ENCODE measurements at places on chromosomes 12 and 14.

DNA sequence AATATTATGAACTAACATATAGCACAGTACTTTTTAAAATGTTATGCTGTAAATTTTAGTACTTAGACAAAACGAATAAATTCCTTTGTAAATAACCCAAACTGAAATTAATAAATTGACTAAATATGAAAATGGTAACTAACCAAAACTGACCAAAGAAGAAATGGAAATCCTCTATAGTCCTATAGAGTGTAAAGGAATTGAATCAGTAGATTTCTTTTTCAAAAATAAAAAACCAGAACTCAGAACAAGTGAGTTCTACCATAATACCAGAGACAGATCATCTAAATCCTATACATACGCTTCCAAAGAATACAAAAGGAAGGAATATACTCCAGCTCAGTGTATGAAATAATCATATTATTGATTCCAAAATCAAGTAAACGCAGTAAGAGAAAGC, 39.8 kb downstream of the TMPRSS12 start:
- no peak for DNase-seq

GRCh38 chr14:54549862-54550261, 17.1 kb upstream of the SAMD4A start:
- no peak for DNase-seq

DNA sequence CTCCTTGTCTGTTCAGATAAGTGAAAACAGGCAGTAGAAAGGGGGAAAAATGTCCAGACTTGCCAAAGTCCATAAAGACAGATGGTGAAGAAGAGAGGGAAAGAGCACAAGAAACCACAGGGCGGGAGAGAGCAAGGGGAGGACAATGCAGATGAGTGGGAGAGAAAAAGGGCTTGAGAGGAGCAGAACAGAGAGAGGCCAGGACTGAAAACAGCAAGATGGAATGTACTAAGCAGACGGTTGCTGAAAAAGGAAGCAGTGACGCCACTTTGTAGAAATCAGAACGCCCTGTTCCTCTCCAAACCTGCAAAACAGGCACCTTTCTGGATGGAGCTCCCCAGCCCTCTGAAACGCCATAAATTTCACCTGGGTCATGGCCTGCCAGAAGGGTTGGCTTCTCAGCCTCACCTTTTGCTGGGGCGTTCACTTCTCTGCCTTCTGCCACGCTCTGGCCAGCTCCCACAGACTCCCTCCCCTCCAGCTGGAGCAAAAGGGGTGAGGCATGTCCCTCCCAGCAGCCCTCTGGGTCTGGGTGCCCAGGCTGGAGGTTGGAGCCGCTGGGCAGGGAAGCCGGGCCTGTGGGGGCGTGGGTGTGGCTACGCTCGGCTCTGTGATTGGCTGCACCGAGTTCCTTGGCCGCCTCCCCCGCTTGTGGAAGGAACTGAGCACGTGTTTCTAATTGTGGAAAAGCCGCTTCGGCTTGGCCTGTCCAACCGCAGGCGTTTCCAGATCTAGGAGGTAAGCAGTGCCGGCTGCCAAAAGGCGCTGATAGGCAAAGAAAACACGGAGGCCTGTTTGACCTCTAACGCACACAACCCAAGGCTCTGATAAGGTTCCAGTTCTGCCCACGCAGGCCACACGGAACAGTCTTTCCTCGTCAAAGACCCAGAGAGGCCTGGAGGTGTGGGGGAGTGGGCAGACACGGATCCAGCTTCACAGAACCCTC, 29.3 kb downstream of the SLC7A8 start:
- peak; percentile 42 for DNase-seq

DNA sequence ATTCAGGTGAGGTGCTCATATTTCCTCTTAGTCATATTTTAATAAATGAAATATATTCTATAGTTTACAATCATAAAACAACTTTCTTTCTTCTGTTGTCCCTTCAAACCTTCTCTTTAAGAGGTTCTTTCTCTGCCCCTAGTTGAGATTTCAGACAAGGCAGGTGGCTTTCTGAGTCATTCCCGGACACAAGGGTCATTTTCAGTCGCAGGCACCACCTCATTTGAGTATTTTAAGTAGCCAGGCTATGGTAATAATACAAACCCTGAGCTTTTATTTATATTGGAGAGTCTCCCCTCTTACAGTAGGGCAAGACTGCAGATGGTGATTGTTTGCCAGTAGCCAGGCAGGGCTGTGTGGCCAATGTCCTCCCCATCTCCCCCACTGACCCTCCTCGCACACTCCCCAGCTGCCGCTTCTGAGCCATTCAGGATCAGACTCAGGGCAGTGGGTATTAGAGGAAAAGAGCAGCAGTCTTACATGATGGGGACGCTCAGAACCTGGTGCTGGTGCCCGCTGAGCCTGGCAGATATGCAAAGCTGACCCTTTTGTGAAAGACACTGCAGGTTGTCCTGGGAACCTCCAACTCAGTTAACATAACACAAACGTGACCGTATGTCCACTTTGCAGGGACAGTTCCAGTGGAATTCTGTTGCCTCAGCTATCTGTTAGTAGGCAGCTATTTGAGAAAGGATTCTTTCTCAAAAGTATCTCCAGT, 101.1 kb upstream of the BCL2L14 start:
- DNase-seq, result no peak

DNA sequence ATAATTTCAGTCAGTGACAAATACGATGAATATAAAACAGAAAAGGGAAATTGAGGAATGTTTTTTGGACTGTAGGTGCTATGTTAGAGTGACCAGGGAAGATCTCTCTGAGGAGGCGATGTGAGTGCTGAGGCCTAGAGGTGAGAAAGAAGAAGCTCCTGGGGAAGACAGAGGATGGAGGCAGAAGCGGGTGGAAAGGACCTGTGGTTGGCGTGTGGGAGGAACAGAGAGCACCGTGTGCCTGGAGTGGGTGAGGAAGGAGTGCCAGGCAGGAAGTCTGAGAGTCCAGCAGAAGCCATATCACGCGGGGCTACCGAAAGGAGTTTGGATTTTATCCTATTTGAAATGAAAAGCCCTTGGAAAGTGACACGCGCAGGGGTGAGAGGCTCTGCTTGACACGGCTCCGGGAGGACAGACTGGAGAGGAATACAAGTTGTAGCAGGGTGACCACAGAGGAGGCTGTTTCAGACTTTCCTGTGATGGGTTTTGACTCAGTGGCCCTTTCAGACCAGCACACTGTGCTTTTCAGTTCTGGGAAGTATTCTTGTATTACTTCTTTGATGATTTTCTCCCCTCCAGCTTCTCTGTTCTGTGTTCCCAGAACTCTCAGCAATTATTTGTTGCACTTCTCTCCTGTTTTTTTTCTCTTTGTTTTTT, 96.9 kb downstream of the VRK1 start:
- DNase-seq, result no peak

- peak; percentile 58 for DNase-seq
Observed at GRCh38 chr14:63155511-63156185, 48.6 kb upstream of the RHOJ start.

- no peak for DNase-seq
Observed at GRCh38 chr12:98405805-98406366, 109.5 kb upstream of the TMPO start.

- DNase-seq, result no peak
Observed at GRCh38 chr12:58741226-58741625, 179.1 kb downstream of the LRIG3 start.

DNA sequence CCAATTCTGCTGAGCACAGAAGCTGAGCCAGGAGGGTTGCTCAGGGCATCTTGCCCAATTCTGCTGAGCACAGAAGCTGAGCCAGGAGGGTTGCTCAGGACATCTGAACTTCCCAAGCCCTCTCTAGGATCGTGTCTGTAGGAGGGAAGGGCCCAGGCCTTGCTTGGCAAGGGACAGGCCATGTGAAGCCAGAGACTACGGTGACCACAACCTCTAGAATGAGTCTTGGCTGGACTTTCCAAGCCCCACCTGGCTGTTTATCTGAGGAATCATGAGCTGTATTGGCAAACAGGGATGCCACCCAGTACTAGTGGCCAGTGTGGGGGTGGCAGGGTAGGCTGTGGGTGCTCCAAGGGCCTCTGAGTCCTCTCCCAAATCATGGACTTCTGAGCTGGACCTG, 7.7 kb upstream of the SERPINA6 start:
- no peak for DNase-seq

DNA sequence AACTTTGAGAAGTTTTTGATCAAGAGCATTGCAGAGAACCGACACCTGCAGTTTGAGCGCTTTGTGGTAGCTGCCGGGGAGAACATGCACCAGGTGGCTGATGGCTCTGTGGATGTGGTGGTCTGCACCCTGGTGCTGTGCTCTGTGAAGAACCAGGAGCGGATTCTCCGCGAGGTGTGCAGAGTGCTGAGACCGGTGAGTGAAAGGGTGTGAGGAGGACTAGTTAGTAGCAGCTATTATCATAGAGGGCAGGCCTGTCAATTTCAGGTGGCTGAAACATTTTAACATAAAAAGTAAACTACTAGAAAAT, 27.0 kb upstream of the HIGD1C start:
- DNase-seq, result no peak

- DNase-seq, result no peak
Observed at GRCh38 chr12:120800665-120801064, 75.0 kb downstream of the ACADS start.

DNA sequence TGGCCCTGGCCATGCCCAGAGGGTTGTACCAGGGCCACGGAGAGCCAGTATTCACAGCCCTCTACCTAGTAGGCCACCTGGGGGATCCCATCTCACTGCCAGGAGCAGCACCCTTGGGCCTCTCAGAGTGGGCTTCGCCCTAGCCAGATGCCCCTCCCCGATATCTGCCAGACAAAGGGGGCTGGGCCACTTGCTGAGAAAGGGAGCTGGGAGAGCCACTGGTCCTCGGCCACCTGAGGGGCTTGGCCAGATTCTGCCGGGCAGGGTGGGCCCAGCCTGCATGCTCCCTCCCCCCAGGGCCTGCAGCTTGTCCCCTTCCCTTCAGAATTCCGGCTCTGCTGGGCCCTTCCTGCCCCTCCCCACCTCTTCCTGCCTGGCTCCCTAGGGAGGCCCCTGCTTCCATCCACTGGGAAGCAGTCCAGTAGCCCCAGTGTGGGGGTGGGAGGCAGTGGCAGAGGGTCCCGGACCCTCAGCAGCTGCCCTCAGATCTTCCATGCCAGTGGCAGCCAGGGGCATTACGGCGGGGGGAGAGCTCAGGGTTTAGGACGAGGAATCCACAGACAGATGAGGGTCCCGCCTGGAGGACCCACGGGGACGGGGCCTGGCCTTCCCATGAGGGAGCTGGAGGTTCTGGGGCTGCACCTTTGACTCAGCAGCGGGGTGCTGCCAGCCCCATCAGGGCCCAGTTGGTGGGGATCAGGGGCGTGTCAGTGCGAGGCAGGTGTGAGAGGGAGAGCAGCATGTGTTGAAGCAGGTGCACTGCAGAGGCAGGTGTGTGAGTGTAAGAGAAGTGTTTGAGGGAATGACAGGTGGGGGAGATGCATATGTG, 2.4 kb downstream of the CRIP2 start:
- no peak for DNase-seq

DNA sequence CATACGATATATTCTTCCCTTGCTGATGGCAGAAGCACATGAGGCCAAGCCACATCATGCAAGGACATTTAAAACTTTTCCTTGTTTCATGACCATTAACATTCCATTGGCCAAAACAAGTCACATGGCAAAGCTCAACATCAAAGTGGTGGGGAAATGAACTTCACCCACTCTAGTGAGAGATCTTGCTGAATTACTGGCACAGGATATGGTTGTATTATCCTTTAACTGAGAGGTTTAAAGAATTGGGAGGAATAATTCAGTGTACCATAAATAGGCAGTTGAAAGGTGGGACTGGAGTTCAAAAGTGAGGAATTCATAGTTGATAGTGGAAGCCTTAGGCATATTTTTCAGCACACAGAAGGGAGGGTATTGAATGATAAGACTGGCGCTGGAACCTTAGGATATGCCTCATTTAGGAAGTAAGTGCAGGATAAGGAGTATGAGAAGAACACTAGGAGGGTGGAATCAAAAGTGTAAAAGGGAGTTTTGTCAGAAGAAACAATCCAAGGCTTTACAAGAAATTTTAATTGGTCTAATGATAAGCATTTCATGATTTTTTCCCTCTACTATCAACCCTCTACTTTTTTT, 398.8 kb downstream of the C12orf75 start:
- no peak for DNase-seq

DNA sequence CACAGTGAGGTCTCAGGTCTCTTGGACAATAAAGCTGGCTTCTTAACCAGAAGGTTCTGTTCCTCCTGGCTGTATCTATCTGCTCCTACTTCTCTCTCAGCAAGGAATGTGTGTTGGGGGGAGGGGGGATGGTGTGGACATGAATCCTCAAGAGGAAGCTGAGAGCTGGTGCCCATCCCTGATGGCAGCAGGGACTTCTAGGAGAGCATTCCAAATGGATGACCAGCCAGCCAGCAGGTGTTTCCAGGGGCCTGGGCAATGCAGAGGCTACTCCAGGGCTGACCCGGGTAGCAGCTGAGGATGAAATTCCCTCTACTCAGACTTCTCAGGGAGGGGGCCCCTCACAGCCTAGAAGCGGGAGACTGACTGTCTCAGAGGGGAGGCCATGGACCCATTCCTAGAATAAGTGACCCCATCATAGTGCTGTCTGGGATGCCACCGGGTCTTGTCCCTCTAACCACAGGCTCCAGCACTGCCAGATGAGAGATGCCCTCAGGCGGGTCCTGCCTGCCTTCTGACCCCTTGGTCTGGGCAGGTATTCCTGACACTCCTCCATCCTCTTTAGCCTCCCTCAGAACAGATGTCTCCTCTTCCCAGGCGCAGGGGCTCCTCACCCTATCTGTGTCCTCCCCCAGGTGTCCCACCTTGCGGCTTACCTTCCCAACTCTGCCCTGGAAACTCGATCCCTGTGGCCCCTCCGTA, 1.2 kb downstream of the RAB15 start:
- DNase-seq, result peak; percentile 79

- no peak for DNase-seq
Observed at GRCh38 chr14:70558356-70558755, 23.6 kb upstream of the ADAM20 start.

DNA sequence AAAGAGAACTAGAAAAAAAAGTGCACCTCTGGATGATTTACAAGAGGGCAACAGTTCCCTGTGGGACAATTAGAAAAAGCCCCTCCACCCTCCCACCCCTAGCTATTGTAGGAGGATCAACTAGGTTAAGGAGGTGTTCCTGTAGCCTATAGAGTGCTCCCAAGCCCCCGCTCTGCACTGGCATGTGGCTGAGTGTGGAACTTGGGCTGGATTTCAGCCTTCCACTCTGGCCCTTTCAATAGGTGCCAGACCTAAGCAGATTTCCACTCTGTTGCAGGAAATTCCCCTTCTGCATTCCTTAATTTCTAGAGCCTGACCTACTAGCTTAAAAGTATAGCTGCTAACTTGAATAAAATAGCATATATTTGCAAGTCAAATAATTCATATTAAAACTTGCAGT, 2.8 kb downstream of the NFATC4 start:
- no peak for DNase-seq

GRCh38 chr12:62361048-62361447, 100.8 kb downstream of the USP15 start:
- no peak for DNase-seq

GRCh38 chr12:62654326-62655241, 188.0 kb downstream of the MON2 start:
- DNase-seq, result no peak

DNA sequence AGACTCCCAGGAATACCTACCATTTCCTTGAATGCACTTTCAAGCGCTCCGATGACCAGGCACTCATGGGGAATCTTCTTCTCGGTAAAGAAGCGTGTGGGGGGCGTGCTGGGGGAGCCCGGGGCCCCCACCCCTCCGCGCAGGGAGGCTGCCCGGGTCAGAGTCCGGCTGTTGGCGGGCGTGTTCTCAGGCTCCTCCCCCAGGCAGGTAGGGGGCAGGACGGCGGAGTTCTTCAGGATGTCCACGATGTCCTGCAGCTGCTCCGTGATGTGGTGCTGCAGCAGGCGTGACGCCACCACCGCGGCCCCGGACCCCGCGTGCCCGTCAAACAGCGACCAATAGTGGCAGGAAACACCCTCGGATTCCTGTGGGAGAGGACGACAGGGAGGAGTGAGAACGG, 133.2 kb downstream of the PPM1H start:
- no peak for DNase-seq

All from urothelium cell line (cell line).